Stimulated activated CD8-positive, alpha-beta memory T cell treated with anti-CD3 and anti-CD28 coated beads, Interleukin-2, amount 100 ng/mL, for 1 hour (primary cell): ENCODE measurements at places on chromosomes 1 and 21.
A peak's percentile ranks its signal among the peaks of the same experiment; 100 is the strongest.

- DNase-seq = peak; percentile 55
Measured at GRCh38 chr1:43991476-43992231, at the start of gene CCDC24. Gene CCDC24, plus strand, starts transcription at chr1:43991599. Its CDS starts 280 bp downstream, at chr1:43991879.

- no peak for DNase-seq
Measured at GRCh38 chr1:172320733-172321132, 99.8 kb upstream of the C1orf105 start.

DNA sequence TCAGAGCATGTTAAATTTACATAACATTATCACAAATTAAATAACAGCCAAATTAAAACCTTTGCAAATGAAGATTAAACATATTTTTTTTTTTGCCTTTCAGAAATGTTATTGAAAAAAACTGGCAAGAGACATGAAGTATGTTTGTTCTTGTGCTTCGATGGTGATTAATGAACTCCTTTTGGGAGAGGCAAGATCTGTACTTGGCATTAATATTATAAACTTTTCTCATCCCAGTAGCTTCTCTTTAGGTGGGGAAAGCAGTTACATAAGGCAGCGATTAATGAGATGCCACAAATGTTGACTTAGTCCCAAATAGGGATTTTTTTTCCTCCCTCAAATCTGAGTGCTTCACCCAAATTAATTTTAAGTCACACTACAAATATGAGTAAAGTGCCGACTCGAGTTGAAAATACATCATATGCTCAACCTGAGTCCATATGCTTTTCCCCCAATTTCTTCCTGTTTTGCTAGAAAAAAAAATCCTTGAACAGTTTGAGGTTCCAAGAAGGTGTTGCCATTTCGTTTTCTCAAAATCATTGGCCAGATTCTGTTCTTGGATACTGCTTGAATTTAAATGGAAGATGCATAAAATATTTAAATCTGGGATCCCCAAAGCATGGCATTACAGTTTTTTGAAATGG, 294.5 kb downstream of the VAV3 start:
- no peak for DNase-seq

DNA sequence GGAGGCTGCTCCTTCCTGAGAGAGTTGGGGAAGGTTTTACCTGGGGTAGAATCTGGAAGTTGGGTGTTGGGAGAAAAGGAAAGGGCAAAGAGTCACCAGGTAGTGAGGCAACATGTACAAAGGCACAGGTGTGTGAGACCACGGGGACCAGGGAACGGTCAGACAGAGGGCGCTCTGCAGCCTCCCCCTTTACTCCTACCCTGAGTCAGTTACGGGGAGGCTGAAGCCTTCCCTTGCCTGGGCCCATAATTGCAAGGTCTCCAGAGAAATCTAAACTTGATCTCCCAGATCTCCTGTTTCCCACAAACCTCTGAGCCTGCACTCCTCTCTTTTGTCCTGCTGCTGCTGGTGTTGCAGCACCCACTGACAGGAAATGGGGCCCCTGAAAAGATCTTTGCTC, 22.0 kb downstream of the CCN1 start:
- DNase-seq = no peak

GRCh38 chr1:172211221-172211620, 209.3 kb upstream of the C1orf105 start:
- no peak for DNase-seq

GRCh38 chr1:247165674-247166073, 6.1 kb downstream of the ZNF124 start:
- DNase-seq = no peak

- DNase-seq = no peak
Measured at GRCh38 chr1:192122668-192123067, 35.6 kb upstream of the RGS18 start.

DNA sequence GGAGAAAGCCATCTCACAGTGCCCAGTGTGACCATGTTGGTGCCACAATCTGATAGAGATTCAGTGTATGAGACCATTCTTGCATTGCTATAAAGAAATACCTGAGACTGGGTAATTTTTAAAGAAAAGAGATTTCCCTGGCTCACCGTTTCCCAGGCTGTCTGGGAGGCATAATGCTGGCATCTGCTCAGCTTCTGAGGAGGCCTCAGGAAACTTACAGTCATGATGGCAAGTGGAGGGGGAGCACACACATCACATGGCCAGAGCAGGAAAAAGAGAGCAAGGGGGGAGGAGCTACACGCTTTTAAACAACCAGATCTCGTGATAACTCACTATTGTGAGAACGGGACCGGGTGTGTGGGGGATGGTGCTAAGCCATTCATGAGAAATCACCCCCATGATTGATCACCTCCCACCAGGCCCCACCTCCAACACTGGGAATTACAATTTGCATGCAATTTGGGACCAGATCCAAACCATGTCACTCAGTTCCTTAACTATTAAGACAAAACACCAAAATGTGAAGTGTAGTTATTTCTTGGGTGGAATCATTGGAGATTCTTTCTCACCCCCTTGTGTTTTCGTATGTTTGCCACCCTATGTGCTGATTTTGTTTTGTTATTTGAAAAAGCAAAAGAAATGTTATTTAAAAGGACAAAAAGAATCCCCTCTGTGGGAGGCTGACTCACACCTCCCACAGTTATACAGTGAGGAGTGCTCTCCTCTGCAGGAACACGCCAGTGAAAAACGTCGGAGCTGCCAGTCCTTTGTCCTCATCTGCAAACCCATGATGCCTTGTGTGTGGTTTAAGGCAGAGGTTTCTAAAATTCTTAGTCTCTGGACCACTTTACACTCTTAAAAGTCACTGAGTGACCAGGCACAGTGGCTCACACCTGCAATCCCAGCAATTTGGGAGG, 46.9 kb upstream of the IFNLR1 start:
- DNase-seq = no peak

DNA sequence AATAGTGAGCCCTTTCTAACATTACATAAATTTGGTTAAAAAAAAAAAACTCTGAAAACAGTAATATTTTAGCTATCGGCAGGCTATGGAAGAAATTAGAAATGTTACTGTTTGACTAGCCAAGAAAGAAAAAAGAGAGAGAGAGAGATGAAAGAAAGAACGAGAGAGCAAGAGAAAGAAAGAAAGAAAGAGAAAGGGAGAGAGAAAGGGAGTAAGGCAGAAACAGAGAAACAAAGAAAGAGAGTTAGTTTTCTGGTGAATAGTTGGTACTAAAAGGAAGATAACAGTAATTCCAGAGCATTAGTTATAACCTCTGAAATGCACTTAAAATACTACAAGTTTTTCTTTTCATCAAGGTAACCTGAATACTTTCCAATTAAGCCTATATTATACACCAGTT, 160.3 kb upstream of the HP1BP3 start:
- DNase-seq = no peak

- DNase-seq = no peak
Measured at GRCh38 chr1:64975127-64975526, 8.8 kb upstream of the JAK1 start.

GRCh38 chr1:59903141-59903754, 23.3 kb downstream of the CYP2J2 start:
- DNase-seq = no peak

- DNase-seq = no peak
Measured at GRCh38 chr21:25039461-25040380, 567.6 kb downstream of the MRPL39 start.

- no peak for DNase-seq
Measured at GRCh38 chr21:39611551-39612190, 1.1 kb upstream of the B3GALT5 start.

DNA sequence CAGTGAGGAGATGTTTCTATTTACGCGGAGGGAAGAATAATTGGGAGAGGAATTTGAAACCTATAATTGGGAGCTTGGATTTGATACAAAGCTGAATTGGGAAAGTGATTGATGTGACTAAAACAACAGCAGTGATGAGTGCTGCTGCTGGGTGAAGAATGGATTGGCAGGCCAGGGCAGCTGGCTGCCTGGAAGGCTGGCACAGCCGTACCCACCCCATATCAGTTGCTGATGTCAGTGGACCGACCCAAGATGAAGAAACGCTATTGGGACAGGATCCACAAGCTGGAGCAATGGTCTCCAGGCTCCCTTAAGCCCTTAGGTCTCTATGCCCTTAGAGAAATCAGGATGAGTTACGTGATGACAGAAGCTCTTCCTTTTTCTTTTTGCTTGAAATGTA, 47.4 kb downstream of the GRIK1 start:
- no peak for DNase-seq

GRCh38 chr1:203627851-203628200, 1.2 kb downstream of the ATP2B4 start:
- DNase-seq = no peak

- DNase-seq = no peak
Measured at GRCh38 chr1:156648496-156648895, 6.6 kb downstream of the BCAN start.

DNA sequence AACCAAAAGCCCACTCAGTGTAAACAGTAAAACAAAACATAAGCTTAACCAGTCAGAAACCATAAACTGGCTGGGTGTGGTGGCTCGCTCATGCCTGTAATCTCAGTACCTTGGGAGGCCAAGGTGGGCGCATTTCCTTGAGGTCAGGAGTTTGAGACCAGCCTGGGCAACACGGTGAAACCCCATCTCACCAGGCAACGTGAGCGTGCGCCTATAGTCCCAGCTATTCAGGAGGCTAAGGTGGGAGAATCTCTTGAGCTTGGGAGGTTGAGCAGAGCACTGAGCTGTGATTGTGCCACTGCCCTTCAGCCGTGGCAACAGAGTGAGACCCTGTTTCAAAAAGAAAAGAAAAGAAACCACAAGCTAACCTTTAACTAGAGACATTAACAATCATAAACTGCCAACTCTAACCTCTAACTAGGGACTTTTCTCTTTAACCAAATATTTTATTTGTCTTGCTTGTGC, 13.1 kb upstream of the PRRC2C start:
- DNase-seq = no peak

GRCh38 chr1:38741341-38741740, 118.2 kb downstream of the RRAGC start:
- no peak for DNase-seq

GRCh38 chr1:215710036-215710898, 143.2 kb downstream of the KCTD3 start:
- no peak for DNase-seq

GRCh38 chr1:88275259-88275862, 408.7 kb upstream of the PKN2 start:
- no peak for DNase-seq

- DNase-seq = no peak
Measured at GRCh38 chr1:114745291-114745690, 12.5 kb downstream of the CSDE1 start.

- no peak for DNase-seq
Measured at GRCh38 chr21:39180429-39181019, 2.7 kb downstream of the PSMG1 start.

DNA sequence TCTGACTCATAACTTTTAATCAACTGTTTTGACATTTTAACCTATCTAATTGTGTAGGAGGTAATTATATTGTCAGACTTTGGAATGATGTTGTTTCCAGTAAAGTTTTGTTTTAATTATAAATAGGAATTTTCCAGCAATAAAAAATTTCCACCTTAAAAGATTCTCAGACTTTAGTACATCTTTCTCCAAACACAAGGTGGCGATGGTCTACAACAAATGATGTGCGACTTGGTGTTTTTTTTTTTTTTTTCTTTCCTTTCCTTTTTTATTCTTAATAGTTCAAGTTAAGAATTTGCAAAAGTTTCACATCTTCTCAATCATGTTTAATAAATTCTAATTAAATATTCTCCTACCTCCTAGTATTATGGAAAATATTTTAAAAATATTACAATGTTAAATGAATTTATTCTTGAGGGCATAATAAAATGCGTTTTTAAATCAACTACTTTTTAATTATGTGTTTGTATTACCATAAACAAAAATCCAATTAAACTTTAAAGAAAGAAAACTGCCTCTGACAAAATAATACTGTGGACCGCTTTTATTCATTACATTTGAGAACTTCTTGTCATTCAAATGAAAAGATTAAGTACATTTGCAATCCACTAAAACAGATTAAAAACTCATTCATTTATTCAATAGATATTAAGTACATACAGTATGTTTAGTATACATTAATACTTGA, 4.4 kb upstream of the ADAMTS1 start:
- no peak for DNase-seq

GRCh38 chr1:34066981-34067603, 97.9 kb downstream of the CSMD2 start:
- no peak for DNase-seq

DNA sequence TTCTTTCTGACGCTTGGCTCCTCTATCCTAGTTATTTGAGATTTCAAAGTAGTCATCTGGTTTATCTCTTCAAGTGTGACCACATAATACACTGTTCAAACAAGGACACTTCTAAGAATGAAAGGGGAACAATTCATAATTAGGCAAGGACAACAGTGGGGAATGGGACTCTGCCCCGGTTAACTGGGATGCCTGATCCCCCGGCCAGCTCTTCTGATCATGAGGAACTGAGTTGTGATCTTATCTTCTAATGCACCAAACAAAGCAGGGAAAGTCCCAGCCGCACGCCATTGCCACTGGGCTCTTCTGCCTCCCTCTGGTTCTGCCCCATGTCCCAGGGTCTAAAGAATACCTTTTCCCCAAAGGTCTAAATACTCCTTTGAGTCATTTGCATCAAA, 158.2 kb upstream of the IRF2BP2 start:
- DNase-seq = no peak

DNA sequence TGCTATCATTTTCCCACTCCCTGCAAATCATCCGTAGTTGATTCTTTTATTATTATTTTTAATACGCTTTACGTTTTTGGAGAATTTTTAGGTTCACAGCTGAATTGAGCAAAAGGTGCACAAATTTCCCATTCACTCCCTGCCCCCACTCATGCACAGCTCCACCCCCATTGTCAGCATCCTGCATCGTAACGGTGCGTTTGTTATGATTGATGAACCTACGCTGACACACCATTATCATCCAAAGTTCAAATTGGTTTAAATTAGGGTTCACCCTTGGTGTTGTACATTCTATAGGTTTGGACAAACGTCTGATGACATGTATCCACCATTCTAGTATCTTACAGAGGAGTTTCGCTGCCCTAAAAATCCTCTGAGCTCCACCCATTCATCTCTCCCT, 44.5 kb downstream of the EDARADD start:
- DNase-seq = no peak

- DNase-seq = no peak
Measured at GRCh38 chr1:58038574-58038973, 508.0 kb downstream of the OMA1 start.

GRCh38 chr1:22137004-22137720, 5.7 kb downstream of the WNT4 start:
- no peak for DNase-seq

- DNase-seq = no peak
Measured at GRCh38 chr1:228735871-228736586, 750 bp downstream of the RHOU start.

GRCh38 chr1:208857465-208857864, 613.3 kb upstream of the PLXNA2 start:
- no peak for DNase-seq

GRCh38 chr21:44973598-44973997, 33.8 kb downstream of the SLX9 start:
- no peak for DNase-seq
